ENCODE measurements at places on chromosomes 1 and 21. TPM values are rescaled to one million over a fixed set of nuclear protein-coding genes. Genes with fewer than 3 reads are reported as not detected.

Gene ANKRD65
- total RNA-seq = 0.18 TPM

Gene RGS13
- 0.22 TPM for total RNA-seq

Gene EDN2
- not detected for total RNA-seq

Gene NPL
- not detected for total RNA-seq

Gene FMO1
- not detected for total RNA-seq

Gene FCRL1
- not detected for total RNA-seq

Gene GFI1
- total RNA-seq = 0.29 TPM

Gene TCEA3
- total RNA-seq = 23.6 TPM

Gene KRTAP12-3
- not detected for total RNA-seq

Gene HAPLN2
- not detected for total RNA-seq

Gene CD1D
- total RNA-seq = not detected

Gene TDRKH
- 15.6 TPM for total RNA-seq

Gene KCNT2
- 0.69 TPM for total RNA-seq

Gene INSRR
- total RNA-seq = not detected

Gene SLC30A10
- not detected for total RNA-seq

Gene ELOVL1
- 128 TPM for total RNA-seq

All from PC-3 (cell line).